Activated naive CD4-positive, alpha-beta T cell treated with anti-CD3 and anti-CD28 coated beads for 36 hours (primary cell): ENCODE measurements at places on chromosomes 1 and 21. TPM values are rescaled to one million over a fixed set of nuclear protein-coding genes. Genes with fewer than 3 reads are reported as not detected.

- no peak overlapping the region for H3K27ac ChIP-seq
- H3K27me3 ChIP-seq: no peaks in the 10 kb centered on the region
- no peak for DNase-seq
These were observed 48.3 kb upstream of the SLC22A15 start for GRCh38 chr1:115927971-115928370.

DNA sequence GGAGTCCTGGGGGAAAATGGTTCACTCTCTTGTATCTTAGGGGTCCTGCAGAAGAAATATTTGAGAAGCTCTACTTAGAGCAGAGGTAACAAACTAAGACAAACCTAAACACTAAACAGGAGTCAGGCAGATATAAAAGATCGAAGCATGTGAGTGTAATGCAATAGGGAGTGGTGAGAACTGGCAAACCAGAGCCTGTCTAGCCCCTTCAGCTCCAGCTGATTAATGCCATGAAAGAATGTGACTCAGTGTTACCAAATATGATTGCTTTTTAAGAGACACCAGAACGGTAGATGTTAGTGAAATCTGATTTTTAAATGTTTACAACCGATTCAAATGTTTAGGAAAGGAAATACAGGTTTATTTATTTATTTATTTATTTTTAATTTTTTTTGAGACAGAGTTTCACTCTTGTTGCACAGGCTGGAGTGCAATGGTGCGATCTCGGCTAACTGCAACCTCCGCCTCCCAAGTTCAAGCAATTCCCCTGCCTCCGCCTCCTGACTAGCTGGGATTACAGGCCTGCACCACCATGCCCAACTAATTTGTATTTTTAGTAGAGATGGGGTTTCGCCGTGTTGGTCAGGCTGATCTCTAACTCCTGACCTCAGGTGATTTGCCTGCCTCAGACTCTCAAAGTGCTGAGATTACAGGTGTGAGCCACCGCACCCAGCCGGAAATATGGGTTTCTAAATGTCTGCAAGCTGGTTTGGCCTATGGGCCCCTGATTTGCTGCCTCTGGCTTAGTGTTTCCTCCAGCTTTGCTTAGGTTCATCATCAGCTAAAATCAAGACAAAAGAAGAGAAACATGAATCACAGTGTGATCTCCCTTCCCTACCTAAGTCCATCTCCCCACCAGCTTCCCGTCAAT lies 12.2 kb downstream of the TXNIP start:
- no peaks in the 10 kb centered on the region for H3K36me3 ChIP-seq
- H3K27ac ChIP-seq: peak overlapping the region; percentile 91
- peaks cover 36% of the 10 kb centered on the region for H3K4me1 ChIP-seq
- H3K27me3 ChIP-seq: no peaks in the 10 kb centered on the region
- H3K4me3 ChIP-seq: no peak overlapping the region
- DNase-seq: peak; percentile 71

Gene SMYD2
- total RNA-seq: 38.4 TPM

Gene GJA4
- total RNA-seq: 0.69 TPM

Gene SELENBP1
- total RNA-seq: not detected

- H3K4me3 ChIP-seq: no peak overlapping the region
- no peaks in the 10 kb centered on the region for H3K4me1 ChIP-seq
- peaks cover 7% of the 10 kb centered on the region for H3K27me3 ChIP-seq
- no peak overlapping the region for H3K27ac ChIP-seq
- no peaks in the 10 kb centered on the region for H3K36me3 ChIP-seq
- no peak for DNase-seq
These were observed 133.8 kb downstream of the LRRC40 start for GRCh38 chr1:70071601-70072000.

Gene FLG2
- total RNA-seq: not detected

Gene ITGB2
- 182 TPM for total RNA-seq

DNA sequence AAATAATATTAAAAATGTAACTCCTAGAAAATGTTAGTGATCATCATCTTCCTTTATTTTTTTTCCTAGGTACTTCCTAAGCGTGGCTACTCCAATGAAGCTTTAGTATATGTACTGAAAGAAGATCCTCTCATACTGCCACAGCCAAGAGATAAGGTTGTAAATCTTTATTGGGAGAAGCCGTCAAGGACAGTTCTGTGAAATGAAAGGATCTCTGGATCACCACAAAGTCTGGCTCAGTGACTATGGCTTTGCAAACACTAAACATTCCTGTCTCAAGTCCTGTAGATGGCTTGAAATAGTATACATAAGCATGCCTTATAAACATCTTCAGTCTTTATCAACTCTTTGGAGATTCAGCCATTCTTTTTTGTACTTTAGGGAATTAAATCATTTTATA lies 61.2 kb upstream of the DPH5 start:
- no peak for DNase-seq
- H3K4me3 ChIP-seq: no peak overlapping the region
- no peaks in the 10 kb centered on the region for H3K27me3 ChIP-seq
- peaks cover 30% of the 10 kb centered on the region for H3K4me1 ChIP-seq
- no peak overlapping the region for H3K27ac ChIP-seq

DNA sequence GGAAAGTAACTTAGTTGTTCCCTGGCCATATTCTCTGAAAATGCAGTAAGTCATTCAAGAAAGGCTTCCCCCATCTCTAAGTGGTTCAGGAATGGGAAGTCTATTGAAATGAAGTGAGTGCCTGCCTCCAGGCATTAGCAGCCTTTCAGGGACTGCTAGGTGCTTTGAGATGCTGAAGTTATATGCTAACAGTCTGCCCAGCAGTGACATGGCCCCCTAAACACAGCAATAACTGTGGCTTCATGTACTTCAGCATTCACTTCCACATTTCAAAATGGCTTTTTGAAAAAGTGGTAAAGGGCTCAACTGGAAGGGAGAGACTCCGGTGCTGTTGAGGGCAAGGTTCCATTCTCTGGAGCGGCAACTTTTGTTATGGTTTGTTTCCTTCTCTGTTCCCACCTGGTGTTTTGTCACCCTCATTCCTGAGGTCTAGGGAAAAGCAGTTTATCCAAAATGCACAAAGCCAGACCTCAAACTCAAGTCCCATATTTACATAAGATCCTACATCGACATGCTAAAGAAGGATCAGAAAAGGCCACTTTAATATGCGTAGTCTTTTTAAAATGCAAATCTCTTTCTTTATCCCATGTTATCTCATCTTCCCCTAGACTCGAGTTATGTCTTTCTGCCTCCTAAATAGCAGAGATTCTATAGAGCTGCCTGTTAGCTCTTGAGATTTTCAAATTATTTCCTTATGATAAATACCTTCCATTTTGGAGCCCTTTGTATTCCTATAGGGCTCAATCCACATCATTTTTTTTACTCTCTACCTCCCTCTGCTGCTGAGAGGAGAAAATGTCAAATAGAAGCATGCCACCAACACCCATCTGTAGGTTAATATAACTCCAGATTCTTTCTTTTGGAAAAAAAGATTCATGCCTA lies 34.2 kb upstream of the LRRC8C start:
- no peaks in the 10 kb centered on the region for H3K27me3 ChIP-seq
- peak overlapping the region; percentile 24 for H3K27ac ChIP-seq
- no peak overlapping the region for H3K4me3 ChIP-seq
- H3K36me3 ChIP-seq: peaks cover 3% of the 10 kb centered on the region

- peaks cover 68% of the 10 kb centered on the region for H3K36me3 ChIP-seq
- H3K27me3 ChIP-seq: no peaks in the 10 kb centered on the region
- H3K4me1 ChIP-seq: peaks cover 8% of the 10 kb centered on the region
These were observed 53.4 kb downstream of the UBR4 start for GRCh38 chr1:19156676-19157075.

- no peaks in the 10 kb centered on the region for H3K36me3 ChIP-seq
- peaks cover 1% of the 10 kb centered on the region for H3K4me1 ChIP-seq
- H3K27ac ChIP-seq: no peak overlapping the region
- no peak overlapping the region for H3K4me3 ChIP-seq
- no peak for DNase-seq
These were observed 10.7 kb upstream of the IFNAR1 start for GRCh38 chr21:33314111-33314510.

GRCh38 chr1:167645625-167646414 lies 15.8 kb downstream of the RCSD1 start:
- H3K4me1 ChIP-seq: peaks cover 76% of the 10 kb centered on the region
- no peaks in the 10 kb centered on the region for H3K27me3 ChIP-seq
- H3K27ac ChIP-seq: no peak overlapping the region
- DNase-seq: peak; percentile 2

- DNase-seq: no peak
- H3K36me3 ChIP-seq: no peaks in the 10 kb centered on the region
- H3K4me3 ChIP-seq: no peak overlapping the region
- no peaks in the 10 kb centered on the region for H3K27me3 ChIP-seq
These were observed 131.7 kb upstream of the USH2A start for GRCh38 chr1:216554934-216555333.
